ENCODE measurements at places on chromosomes 6 and 20.

- DNase-seq, result no peak
Measured at GRCh38 chr20:9668381-9668780, 154.0 kb downstream of the LAMP5 start.

GRCh38 chr20:18989736-18990474, 176.3 kb downstream of the SCP2D1 start:
- DNase-seq, result no peak

GRCh38 chr6:68880050-68880813, 245.2 kb downstream of the ADGRB3 start:
- no peak for DNase-seq

DNA sequence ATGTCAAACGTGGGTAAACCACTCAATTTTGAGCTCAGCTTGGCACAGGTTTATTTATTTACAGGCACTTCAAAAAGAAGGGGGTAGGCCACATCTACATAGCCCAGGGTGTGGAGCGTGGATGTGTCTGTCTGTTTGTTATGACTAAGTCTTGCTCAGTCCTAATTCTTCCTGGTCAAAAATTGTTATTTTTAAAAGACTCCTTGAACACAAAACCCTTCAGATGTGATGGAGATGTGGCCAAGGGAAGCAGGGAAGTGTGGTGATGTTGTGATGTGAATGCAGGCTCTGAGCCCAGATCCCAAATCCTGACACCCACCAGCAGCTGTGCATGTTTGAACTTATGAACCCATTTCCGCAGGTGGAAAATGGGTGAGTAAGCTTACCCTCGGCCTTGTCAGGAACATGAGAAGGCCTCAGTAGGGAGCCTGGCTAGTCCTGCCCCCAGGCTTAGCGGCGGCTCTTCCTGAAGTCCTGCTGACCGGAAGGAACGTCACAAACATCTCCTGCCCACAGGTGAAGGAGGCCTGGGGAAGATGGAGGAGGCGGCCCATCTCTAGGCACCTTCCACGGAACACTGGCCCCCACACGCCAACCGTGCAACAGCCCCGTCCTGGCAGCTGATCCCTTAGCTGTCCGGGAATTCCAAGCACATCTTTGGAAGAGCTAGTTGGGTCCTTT, 119.7 kb downstream of the MYLK4 start:
- DNase-seq, result no peak

DNA sequence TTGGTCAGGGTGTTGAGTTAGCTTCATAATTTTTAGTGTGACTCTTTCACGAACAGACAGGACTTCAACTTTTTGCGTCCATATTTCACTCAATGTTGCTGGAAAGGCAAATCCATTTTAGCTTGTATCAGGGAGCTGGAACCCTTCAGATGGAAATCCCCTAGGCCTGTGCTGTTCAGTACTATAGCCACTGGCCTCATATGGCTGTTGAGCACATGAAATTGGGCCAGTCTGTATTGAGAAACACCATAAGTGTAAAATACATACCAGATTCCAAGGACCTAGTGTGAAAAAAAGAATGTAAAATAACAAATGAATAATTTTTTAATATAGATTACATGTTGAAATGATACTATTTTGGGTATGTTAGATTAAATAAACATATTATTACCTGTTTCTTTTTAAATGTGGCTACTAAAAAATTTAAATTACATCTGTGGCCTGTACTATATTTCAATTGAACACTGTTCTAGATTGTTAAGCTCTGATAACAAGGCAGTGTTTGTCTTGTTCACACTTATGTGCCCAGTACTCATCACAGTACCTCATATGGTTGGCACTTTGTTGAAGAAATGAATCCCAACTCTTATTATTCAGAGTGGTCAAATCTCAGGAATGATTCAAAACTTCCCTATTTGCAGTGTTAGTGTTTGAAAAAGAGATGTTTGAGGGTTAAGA, 34.3 kb downstream of the CTNNBL1 start:
- no peak for DNase-seq

- DNase-seq, result no peak
Measured at GRCh38 chr20:34006619-34007018, 12.9 kb downstream of the RALY start.

DNA sequence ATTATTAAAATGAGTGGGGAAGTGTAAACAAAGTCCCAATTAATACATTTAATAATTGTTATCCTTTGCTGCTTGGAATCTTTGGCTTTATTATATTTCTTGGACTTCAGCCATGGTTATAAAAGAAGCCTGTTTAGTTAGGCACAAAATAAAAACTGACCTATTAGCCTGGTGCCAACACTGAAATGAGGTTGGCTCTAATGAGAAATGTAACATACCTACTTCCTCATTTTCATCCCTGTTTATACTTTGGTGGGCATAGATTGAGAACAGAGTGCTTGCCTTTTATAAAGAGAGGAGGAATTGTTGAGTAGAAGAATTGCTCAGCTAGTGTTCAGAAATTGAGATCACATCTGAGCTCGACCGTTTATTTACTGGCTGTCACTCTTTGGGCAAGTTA, 471.3 kb downstream of the UTRN start:
- DNase-seq, result no peak

DNA sequence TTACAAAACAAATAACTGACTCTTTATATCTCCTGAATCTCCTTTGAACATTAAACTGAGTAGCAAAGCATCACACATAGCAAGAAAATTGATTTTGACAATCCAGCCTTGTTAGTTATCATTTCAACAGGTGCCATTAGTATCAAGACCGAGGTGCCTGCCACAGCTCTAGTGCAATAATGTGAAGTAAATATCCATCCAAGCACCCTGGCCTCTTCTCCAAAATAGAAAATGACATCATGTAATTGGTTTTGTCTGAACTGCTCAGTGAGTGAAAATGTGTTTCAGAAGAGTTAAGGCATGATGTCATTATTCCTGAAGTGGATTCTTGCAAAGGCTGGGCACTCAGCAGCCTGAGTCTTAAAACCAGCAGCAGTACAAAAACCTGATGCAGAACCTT, 341.4 kb downstream of the PLCB1 start:
- no peak for DNase-seq

- DNase-seq, result no peak
Measured at GRCh38 chr6:74650668-74651067, 555.2 kb downstream of the COL12A1 start.

DNA sequence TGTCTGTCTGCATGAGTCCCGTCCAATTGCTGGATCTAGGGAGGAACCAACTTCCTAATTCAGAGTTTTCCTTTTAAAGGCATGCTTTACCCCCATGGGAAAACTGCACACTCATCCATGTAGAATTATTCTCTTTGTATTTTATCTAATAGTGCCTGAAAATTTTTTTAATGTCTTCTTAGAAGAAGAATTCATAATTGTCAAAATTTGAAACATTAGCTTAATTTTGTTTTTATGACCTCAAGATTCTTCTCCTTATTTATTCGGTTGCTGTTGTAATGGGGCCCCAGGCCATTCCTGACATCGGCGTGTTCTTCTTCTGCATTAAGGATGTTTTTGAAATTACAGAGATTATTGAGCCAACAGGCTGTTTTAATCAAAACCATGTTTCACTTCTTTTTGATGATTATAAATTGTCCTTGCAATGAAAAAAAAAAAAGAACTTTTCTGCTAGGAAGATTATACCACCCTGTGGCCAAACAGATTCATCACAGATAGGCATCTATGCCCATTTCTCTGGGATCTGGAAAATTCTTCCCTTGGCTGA, 100.3 kb downstream of the ZNF217 start:
- DNase-seq, result no peak

GRCh38 chr20:62087227-62087626, 21.5 kb upstream of the TAF4 start:
- DNase-seq, result no peak

- no peak for DNase-seq
Measured at GRCh38 chr6:28709478-28710349, 184.0 kb downstream of the GPX5 start.

DNA sequence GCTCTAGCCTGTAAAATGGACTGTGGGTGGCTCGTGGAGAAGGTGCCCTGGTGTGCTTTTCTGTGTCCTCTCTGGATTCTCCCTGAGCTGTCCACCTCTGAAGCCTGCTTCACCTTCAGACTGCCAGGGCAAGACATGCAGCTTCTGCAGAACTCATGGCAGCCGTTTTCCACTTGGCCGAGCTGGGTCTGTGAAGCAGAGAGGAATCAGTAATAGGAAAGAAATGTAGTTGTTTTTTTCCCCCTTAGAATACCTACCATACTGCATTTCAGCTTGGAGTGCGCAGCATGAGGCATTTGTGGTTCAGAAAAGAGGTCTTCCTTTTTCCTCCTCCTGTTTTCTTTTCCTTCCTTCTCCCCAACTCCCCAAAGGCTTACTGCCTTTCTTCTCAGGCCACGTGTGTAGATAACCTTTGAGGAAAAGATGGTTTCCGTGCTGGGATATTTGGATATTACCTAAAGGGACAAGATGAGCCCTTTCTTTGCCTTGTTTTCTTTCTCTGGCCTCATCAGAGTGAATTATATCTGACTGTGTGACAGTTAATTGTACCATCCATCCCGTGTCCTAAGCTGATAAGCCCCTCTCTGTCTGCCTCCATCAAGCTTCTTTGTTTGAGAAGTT, 39.4 kb downstream of the RREB1 start:
- DNase-seq, result no peak

- no peak for DNase-seq
Measured at GRCh38 chr6:149233056-149233715, 84.3 kb upstream of the TAB2 start.

GRCh38 chr6:128990360-128990759, 107.4 kb downstream of the LAMA2 start:
- no peak for DNase-seq

DNA sequence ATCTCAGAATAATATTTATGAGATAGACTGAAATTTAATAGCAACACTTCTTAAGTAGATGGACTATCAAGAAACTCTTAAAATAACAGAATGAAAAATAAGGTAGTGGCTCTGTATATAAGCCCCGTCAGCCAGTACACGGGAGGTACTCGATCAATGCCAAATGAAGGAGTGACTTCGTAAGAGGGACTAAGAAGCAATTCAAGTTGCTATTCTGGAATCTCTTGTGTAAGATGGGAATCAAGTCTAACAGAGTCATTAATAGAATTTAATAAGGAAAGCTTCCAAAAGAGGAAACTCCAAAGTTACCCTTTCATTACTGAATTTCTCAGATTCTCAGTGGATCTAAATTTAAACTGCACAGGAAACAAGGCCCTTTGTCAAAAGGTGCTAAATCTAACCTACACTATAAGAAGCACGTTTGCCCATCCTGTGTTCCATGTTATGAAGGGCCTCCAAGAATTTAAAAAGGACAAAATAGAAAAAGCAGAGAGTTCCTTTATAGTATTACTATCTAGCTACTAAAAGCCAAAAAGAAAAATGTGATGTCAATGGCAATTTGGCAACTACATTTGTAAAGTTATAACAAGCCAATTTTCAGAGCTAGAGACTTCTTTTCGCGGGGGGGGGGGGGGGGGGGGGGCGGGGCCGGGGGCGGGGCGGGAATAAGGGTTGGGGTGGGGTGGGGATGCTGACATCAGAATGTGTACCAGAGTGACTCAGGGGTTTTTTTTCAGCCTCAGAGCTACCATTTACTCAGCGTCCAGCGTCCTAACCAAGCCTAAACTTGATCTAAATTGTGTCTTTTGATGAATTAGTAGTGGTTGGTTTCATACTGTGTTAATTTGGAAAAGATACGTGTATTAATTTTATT, 200.6 kb downstream of the GMPR start:
- DNase-seq, result no peak

- DNase-seq, result peak; percentile 85
Measured at GRCh38 chr20:50635676-50636600, 55.4 kb downstream of the RIPOR3 start.

DNA sequence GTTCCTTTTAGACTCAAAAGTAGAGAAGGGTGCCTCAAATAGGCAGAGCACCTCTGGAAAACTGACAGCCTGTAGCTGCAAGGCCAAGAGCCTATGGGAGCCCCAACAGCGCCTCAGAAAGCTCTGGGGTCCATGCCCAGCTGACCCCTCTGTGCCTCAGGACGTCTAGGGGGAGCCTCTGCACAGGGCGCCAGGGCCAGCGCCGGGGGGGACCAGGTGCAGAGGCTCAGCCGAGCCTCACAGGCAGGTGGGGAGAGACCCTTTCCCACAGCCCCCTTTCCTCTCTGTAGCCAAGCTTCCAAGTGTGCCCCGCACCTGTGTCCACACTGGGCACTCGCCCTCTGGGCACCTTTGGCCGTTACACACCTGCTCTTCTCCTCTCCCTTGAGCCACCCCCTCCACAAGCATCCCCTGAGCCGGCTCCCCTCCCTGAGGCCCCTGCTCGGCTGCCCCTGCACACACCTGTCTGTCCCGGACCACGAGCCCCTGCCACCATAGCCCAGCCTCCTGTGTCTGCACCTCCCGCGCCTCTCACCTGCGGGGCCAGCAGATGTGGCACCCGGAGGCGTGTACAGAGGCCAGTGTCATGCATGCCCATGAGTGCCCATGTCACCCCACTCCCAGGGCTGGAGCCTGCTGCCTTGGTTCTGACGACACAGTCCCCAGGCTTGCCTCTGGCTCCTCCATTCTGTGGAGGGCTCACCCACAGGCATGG, 53.2 kb downstream of the GINS1 start:
- DNase-seq, result peak; percentile 69

GRCh38 chr6:31559958-31560696, 12.0 kb upstream of the LTA start:
- peak; percentile 90 for DNase-seq

GRCh38 chr6:168007592-168008338, 10.3 kb downstream of the KIF25 start:
- peak; percentile 38 for DNase-seq

GRCh38 chr6:3324262-3324942, 65.7 kb downstream of the PSMG4 start:
- peak; percentile 77 for DNase-seq

- DNase-seq, result no peak
Measured at GRCh38 chr20:35087791-35088190, 4.8 kb downstream of the TRPC4AP start.

GRCh38 chr20:49659056-49659455, 54.6 kb downstream of the B4GALT5 start:
- DNase-seq, result no peak

DNA sequence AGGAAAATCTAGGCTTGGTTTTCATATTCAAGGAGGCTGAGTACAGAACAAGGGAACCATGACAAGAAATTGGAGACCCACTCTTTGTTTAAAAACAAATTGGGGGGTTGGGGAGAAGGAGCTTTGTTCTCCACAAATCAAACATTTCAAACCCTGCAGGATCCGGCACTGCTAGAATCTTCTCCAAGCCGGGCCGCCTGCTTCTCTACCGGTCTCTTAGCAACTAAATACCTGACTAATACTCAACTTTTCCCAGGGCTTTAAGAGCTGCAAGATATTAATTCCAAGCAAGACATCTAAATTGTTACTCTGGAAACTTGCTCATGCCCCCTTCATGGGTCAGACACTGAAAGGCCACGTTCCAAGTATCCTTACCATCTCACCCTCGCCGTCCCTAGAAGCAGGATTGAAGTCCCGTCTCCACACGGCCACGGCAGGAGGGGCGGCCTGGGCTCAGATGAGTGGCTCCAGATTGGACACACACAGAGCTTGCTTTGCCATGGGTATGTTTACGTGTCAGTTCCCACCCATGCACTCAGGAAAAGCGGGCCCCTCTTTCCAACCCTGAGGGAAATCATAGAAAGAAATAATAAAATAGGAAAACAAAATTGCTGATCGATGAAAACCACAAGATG, 126.4 kb upstream of the CDH4 start:
- DNase-seq, result peak; percentile 35

GRCh38 chr6:95365454-95365853, 211.9 kb upstream of the MANEA start:
- DNase-seq, result no peak

- DNase-seq, result no peak
Measured at GRCh38 chr6:27503436-27504030, 30.6 kb upstream of the ZNF184 start.

- DNase-seq, result no peak
Measured at GRCh38 chr6:15436451-15436850, 190.6 kb downstream of the JARID2 start.

Measured in cardiac septum (tissue), 1 donor.